Suprapubic skin (tissue), 4 donors: ENCODE measurements at places on chromosomes 7 and 10.

- no peaks in the 10 kb centered on the region for H3K36me3 ChIP-seq
- no peak for DNase-seq
- no peaks in the 10 kb centered on the region for H3K27me3 ChIP-seq
- no peak overlapping the region for H3K27ac ChIP-seq
These were observed 18.1 kb upstream of the GSTK1 start for GRCh38 chr7:143245123-143245522.

DNA sequence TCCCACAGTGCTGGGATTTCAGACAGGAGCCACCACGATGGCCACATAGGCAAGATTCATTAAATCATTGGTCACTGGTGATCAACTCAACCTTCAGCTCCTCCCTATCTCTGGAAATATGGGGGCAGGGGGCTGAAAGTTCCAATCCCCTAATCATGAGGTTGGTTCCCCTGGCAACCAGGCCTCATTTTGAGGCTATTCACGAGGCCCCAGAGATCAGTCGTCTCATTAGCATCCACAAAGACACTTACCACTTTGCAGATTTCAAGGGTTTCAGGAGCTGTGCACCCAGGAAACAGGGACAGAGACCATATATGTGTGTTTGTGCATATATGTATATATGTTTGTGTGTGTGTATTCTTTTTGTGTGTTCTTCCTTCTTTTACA, 7.7 kb upstream of the GUSB start:
- H3K4me1 ChIP-seq, result no peaks in the 10 kb centered on the region
- no peak overlapping the region for H3K27ac ChIP-seq
- no peaks in the 10 kb centered on the region for H3K27me3 ChIP-seq
- no peaks in the 10 kb centered on the region for H3K36me3 ChIP-seq

- no peaks in the 10 kb centered on the region for H3K36me3 ChIP-seq
- no peak overlapping the region for H3K27ac ChIP-seq
- no peak overlapping the region for H3K4me3 ChIP-seq
- H3K4me1 ChIP-seq, result peaks cover 1% of the 10 kb centered on the region
- H3K27me3 ChIP-seq, result no peaks in the 10 kb centered on the region
These were observed 25.2 kb upstream of the GNAT3 start for GRCh38 chr7:80537091-80537490.

DNA sequence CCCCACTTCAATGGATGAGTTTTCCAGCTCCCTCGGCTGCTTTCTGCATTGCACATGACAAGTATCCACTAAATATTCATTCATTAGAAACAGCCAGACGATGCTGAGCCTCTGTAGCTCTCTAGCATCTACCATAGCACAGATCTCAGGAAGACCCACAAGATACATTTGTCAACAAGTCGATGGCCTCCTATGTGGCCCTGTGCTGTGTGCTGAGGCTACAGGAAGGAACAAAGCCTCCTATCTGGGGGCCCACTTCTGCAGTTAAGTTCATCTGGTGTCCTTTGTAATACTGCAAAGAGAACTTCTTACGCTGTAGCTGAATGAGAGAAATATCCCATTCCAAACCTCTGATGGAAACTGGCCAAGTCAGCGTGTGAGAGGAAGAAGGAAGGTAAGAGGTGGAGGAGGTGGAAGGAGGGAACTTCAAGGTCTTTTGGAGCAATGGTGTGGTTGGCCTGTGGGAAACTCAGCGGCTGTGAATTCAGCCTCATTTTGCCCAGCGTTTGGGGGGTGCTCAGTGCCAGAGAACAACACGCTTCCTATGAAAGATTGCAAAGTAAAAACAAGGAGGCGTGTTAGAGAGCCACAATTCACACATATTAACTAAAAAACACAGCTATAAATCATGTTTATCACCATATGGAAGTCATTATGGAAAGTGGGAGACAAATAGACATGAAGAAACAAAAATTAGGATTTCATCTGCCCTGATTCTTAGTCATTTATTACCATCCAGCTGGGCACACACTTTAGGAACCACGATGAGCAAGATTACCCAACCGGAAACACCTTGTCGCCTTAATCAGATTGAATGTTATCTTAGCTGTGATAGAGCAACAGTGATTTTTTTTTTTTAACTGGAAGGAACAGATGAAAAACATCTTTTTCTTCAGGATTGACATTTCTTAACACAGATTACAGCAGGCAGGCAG, 62.2 kb upstream of the USP6NL start:
- H3K4me1 ChIP-seq, result peaks cover 9% of the 10 kb centered on the region
- H3K27ac ChIP-seq, result no peak overlapping the region
- H3K4me3 ChIP-seq, result no peak overlapping the region
- H3K27me3 ChIP-seq, result peaks cover 3% of the 10 kb centered on the region

DNA sequence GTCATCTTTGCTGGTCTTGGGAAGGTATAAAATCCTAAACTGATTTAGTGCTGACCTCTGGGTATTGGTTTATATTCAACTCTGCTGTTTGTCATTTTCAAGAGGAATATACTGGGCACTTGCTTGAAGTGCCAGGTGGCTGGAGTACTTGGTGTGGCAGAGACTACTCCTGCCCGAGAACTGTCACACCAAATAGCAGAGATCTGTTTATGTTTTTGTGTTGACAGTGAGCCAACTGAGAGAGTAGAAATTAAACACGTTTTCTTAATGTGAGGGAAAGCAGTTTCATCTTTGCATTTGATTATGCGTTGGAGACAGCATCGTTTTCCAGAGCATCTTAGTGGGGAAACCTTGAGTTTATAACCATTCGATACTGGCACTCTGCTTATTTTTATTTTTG, 174.4 kb downstream of the CDCA7L start:
- H3K36me3 ChIP-seq, result no peaks in the 10 kb centered on the region
- H3K4me1 ChIP-seq, result peaks cover 7% of the 10 kb centered on the region
- no peak for DNase-seq
- peaks cover 6% of the 10 kb centered on the region for H3K27me3 ChIP-seq
- no peak overlapping the region for H3K4me3 ChIP-seq

GRCh38 chr7:139231513-139232376, 708 bp downstream of the UBN2 start:
- H3K36me3 ChIP-seq, result no peaks in the 10 kb centered on the region
- no peaks in the 10 kb centered on the region for H3K27me3 ChIP-seq

- H3K27me3 ChIP-seq, result no peaks in the 10 kb centered on the region
- H3K4me1 ChIP-seq, result no peaks in the 10 kb centered on the region
- no peak overlapping the region for H3K4me3 ChIP-seq
- no peak overlapping the region for H3K27ac ChIP-seq
These were observed 63.1 kb upstream of the ANKRD1 start for GRCh38 chr10:90983914-90984549.

GRCh38 chr7:1807821-1808600, 137.9 kb downstream of the ELFN1 start:
- H3K27me3 ChIP-seq, result no peaks in the 10 kb centered on the region
- no peak overlapping the region for H3K27ac ChIP-seq
- H3K4me3 ChIP-seq, result no peak overlapping the region
- H3K36me3 ChIP-seq, result no peaks in the 10 kb centered on the region
- H3K4me1 ChIP-seq, result peaks cover 31% of the 10 kb centered on the region

GRCh38 chr10:133261726-133262325, 14.8 kb downstream of the ADAM8 start:
- H3K36me3 ChIP-seq, result no peaks in the 10 kb centered on the region
- H3K4me1 ChIP-seq, result peaks cover 64% of the 10 kb centered on the region
- H3K4me3 ChIP-seq, result peak overlapping the region; percentile 94
- DNase-seq, result peak; percentile 92
- H3K27me3 ChIP-seq, result no peaks in the 10 kb centered on the region

- H3K36me3 ChIP-seq, result no peaks in the 10 kb centered on the region
- no peaks in the 10 kb centered on the region for H3K4me1 ChIP-seq
- no peak overlapping the region for H3K27ac ChIP-seq
- H3K27me3 ChIP-seq, result no peaks in the 10 kb centered on the region
These were observed 12.6 kb downstream of the RASGEF1A start for GRCh38 chr10:43254199-43254730.

DNA sequence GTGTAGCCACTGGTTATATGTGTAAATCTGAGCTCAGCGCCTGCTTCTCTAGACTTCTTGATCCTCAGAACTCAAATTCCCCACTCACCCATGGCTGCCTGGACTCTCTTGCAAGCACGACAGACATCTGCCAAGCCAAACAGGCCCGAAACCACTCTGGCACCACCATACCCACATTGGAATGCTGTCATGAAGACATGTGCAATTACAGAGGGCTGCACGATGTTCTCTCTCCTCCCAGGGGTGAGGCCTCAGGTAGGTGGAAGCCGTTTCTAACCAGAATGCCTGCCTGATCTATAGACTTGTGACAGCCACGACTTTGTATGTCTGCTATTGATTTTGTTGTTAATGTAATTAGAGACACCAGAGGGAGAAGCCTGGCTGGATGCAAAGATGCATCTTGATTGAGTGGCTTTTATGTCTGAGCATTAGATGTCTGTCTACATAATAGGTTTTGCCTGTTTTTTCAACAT, 4.0 kb downstream of the BAMBI start:
- peaks cover 22% of the 10 kb centered on the region for H3K4me1 ChIP-seq
- H3K4me3 ChIP-seq, result no peak overlapping the region
- no peaks in the 10 kb centered on the region for H3K36me3 ChIP-seq
- H3K27ac ChIP-seq, result no peak overlapping the region

- no peaks in the 10 kb centered on the region for H3K36me3 ChIP-seq
- no peak overlapping the region for H3K4me3 ChIP-seq
- H3K4me1 ChIP-seq, result no peaks in the 10 kb centered on the region
- H3K27ac ChIP-seq, result no peak overlapping the region
- no peak for DNase-seq
These were observed 35.1 kb downstream of the GCC1 start for GRCh38 chr7:127550247-127550646.

DNA sequence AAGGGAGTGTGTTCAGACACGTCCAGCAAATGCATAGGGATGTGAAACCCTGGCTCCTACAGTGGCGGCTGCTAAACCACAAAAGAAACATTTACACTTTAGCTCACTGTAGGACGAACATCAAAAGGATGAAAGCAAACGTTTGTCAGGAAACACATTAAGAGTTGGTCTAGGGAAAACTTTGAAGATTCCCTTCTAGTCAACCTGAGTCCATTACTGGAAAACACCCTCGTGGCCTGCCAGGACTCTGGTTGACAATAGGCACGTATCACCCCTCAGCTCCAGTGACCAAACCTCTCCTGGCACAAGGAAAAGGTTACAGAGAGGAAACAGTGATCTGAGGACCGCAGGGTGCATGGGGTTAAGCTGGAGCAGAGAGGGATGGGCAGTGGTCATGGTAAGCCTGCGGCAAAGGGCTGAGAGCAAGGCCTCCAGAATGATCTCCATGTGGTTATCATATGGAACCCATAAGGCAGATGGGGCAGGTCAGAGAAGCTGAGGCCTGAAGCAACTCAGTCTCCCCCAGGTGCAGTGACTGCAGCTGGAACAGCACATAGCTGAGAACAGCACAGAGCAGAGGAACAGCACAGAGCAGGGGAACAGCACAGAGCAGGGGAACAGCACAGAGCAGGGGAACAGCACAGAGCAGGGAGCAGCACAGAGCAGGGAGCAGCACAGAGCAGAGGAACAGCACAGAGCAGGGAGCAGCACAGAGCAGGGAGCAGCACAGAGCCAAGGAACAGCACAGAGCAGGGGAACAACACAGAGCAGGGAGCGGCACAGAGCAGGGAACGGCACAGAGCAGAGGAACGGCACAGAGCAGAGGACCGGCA, 49.9 kb downstream of the CHST15 start:
- H3K4me3 ChIP-seq, result no peak overlapping the region
- H3K36me3 ChIP-seq, result peaks cover 22% of the 10 kb centered on the region

DNA sequence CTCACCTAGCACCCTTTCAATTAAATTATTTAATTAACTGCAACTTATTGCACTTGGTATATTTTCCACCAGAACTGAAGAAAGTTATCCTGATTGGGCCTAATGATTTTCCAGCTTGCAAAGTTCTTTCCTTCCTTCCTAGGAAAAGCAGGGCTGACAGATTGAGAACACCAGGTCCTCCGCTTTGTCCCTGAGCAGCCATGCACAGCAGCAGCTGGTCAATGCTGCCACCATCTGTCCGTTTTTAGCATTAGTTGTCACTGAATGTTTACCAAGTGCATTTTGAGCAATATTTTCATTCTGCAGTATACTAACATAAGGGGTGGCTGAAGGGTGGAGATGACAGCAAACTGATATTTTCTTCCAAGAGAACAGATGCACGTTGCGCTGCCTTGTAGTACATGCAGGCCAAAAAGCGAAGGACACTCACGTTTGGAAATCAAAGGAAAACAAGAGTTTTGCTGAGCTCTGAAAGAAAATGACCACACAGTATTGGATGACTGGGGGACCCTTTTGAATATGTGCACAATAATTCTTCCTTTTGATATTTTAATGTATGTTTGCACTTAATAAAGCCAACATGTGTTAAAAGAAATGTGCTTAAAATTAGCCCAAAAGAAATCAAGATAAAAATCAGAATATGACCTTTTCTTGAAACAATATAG, 248.8 kb upstream of the PTN start:
- no peaks in the 10 kb centered on the region for H3K36me3 ChIP-seq
- no peaks in the 10 kb centered on the region for H3K27me3 ChIP-seq

DNA sequence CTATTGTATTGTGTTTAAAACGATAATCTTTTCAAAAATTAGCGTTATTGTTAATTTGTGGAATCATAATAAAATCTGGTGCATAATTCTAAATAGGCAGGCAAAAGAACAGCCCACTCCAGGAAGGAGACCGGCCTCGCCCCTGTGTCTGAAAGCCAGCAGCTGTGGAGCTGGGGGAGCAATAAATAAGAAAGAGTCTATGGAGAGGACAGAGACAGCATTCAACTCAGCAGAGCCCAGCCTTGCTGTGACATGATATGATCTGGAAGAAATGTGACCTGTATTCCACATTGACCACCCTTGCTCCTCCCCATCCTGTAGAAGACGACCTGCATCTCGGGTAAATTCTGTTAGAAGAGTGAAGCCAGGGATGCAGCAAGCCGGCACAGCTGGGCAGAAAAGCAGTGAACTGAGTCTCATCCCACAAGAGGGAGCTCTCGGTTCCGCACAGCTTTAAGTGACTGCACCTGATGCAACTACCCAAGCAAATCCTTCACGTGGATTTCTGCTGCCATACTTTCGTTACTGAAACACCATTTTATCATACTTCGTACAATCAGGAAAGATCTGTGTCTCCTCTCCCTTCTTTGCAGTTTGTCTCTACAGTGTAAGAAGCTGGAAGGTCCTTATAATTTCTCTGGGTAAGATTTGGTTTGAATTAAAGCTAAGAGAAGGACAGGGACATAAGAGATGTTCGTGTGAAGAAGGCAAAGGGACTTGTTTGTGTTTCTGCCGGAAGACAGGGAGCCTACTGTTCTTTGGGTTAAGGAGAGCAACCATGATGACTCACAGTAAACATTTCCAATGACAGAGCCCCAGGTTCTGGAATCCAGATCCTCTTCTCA, 427.1 kb downstream of the GPAM start:
- no peaks in the 10 kb centered on the region for H3K4me1 ChIP-seq
- no peak overlapping the region for H3K4me3 ChIP-seq
- no peak overlapping the region for H3K27ac ChIP-seq
- H3K36me3 ChIP-seq, result no peaks in the 10 kb centered on the region
- H3K27me3 ChIP-seq, result no peaks in the 10 kb centered on the region

- peak; percentile 84 for DNase-seq
- H3K4me1 ChIP-seq, result peaks cover 19% of the 10 kb centered on the region
- H3K36me3 ChIP-seq, result peaks cover 29% of the 10 kb centered on the region
- H3K4me3 ChIP-seq, result peak overlapping the region; percentile 96
These were observed 637 bp downstream of the HSPA14 start for GRCh38 chr10:14838582-14839304.

- peaks cover 41% of the 10 kb centered on the region for H3K36me3 ChIP-seq
- no peak overlapping the region for H3K27ac ChIP-seq
- H3K27me3 ChIP-seq, result no peaks in the 10 kb centered on the region
- DNase-seq, result no peak
These were observed 50.3 kb downstream of the FAM53B start for GRCh38 chr10:124693801-124694416.

GRCh38 chr7:151832138-151832537, 44.8 kb downstream of the PRKAG2 start:
- no peaks in the 10 kb centered on the region for H3K4me1 ChIP-seq
- H3K4me3 ChIP-seq, result no peak overlapping the region
- peaks cover 4% of the 10 kb centered on the region for H3K36me3 ChIP-seq
- H3K27me3 ChIP-seq, result no peaks in the 10 kb centered on the region
- DNase-seq, result no peak

- H3K27me3 ChIP-seq, result no peaks in the 10 kb centered on the region
- no peak overlapping the region for H3K27ac ChIP-seq
- H3K4me1 ChIP-seq, result peaks cover 27% of the 10 kb centered on the region
- no peaks in the 10 kb centered on the region for H3K36me3 ChIP-seq
These were observed 57.2 kb downstream of the CALML3 start for GRCh38 chr10:5581670-5582566.
